Omental fat pad (tissue), 4 donors: ENCODE measurements at places on chromosomes 6 and 20. TPM values are rescaled to one million over a fixed set of nuclear protein-coding genes. Genes with fewer than 3 reads are reported as not detected.

FGD2 gene
- 83.6 TPM for total RNA-seq

DNA sequence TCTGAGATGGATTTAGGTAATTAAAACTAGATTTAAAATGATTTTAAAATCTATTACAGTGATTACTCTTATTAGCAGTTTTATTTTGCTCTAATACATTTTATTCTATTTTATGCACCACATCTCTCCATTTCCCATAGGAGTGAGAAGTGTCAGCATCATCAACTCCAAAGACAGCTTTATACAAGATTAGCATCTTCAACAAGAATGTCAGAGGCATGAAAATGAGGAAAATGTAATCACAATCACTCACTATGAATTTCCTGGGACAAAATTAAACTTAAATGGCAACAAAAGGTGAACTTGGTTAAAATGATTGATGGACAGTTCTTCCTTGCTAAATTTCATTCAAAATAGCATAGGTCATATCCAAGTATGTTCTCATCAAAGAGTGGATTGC is 19.8 kb downstream of the HDGFL1 start:
- DNase-seq = no peak

CCND3 gene
- total RNA-seq = 175 TPM

SLC18B1 gene
- total RNA-seq = 20.2 TPM

TAGAP gene
- total RNA-seq = 5.5 TPM

DNA sequence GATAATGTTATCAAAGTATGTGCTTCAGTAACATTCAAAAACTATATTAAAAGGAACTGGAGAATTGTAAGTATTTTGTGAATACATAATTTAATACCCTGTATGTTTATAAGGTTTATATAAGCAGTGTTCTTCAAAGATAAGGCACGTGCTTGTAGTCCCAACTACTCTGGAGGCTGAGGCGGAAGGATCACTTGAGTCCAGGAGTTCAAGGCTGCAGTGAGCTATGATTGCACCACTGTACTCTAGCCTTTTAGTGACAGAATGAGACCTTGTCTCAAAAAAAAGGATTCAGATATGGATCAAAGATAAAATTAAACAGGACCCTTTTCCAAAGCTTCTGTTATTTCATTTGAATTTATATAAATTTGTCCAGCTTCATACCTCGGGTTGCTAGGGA is 17.2 kb downstream of the CSE1L start:
- no peak for DNase-seq

- DNase-seq = no peak
Observed at GRCh38 chr6:21801446-21802174, 208.1 kb downstream of the SOX4 start.

DOK5 gene
- 2.2 TPM for total RNA-seq

- no peak for DNase-seq
Observed at GRCh38 chr20:58084566-58084965, 143.9 kb downstream of the ANKRD60 start.

DNA sequence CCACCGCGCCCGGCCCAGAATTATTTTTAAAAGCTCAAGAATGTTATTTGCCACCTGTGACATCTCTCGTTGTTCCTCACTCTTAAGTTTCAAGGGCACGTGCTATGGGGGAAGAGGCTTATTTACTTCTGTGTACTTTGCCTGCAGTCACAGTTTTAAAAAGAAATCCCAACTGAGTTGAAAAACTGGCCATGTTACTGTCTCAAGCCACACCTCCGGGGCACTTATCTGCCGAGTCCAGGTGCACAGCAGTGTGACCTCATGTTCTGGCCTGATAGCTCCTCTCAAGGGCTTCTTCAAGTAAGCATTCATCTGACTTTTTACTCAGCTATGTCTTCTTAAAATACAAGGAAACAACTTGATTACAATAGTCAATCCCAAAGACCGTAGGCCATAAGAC is 34.5 kb downstream of the SHLD1 start:
- DNase-seq = no peak

GRCh38 chr6:14635195-14635594 is 517.6 kb downstream of the CD83 start:
- no peak for DNase-seq

DNA sequence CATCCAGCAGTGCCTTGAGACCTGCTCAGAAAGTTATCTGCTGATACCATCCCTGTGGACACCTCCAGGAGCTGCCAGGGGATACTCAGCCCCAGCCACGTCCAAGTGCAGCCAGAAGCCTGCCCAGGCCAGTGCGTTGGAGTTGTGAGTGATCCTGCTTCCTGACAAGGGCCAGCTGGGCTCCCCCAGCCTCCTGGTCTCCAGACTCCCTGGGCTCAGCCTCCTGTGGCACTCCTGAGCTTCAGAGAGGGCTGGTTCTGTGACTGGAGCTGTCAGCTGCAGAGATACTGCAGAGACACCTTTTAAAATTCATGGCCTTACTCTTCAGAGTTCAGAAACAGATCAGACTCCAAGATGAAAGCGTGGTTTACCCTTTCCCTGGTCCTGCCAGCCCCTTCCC is 515.9 kb downstream of the CD83 start:
- no peak for DNase-seq

ARMH2 gene
- total RNA-seq = not detected

ACSS1 gene
- 19.7 TPM for total RNA-seq

- no peak for DNase-seq
Observed at GRCh38 chr6:126914801-126915200, 203.7 kb upstream of the RSPO3 start.

GRCh38 chr6:106927531-106928398 is 46.8 kb downstream of the CD24 start:
- no peak for DNase-seq
